ENCODE measurements at places on chromosomes 7 and 10. TPM values are rescaled to one million over a fixed set of nuclear protein-coding genes. Genes with fewer than 3 reads are reported as not detected.
A peak's percentile ranks its signal among the peaks of the same experiment; 100 is the strongest.

DNA sequence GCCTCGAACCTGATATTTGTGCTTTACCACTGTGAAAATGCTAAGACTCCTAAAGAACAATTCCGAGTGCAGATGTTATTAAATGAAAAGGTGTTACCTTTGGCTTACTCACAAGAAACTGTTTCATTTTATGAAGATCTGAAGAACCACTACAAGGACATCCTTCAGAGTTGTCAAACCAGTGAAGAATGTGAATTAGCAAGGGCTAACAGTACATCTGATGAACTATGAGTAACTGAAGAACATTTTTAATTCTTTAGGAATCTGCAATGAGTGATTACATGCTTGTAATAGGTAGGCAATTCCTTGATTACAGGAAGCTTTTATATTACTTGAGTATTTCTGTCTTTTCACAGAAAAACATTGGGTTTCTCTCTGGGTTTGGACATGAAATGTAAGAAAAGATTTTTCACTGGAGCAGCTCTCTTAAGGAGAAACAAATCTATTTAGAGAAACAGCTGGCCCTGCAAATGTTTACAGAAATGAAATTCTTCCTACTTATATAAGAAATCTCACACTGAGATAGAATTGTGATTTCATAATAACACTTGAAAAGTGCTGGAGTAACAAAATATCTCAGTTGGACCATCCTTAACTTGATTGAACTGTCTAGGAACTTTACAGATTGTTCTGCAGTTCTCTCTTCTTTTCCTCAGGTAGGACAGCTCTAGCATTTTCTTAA lies 47.7 kb downstream of the MINPP1 start:
- DNase-seq, result no peak

DNA sequence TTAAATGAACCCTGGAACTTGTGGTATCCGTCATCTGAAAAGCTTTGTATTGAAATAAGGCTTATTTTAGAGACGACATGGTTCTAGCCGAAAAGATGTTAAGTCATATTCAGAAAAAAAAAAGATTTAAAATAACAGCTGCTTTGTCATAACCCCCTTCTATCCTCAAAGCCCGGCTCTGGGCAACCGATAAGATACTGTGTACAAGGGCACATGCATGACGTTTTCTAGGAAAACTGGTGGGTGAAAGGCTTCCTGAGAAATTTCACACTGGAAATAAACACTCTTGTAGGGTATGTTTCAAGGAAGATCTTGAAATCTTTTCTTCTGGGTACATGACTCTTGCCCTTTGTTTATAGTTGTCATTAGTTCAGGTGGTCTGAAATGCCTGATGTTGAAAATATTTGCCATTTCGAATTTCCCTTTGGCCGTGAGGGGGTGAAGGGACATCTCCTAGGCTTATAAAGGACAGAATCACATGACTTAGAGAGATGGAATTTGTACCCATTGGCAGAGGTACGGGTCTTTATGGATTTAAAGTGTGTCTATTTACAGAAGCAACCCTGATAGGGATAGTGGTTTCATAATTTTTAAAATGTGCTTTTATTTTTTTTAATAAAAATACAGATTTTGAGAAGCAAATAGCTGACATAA lies 232.5 kb downstream of the PTEN start:
- DNase-seq, result no peak

GRCh38 chr10:110423650-110424049 lies 74.1 kb upstream of the DUSP5 start:
- no peak for DNase-seq

- DNase-seq, result no peak
Measured at GRCh38 chr10:58467931-58468635, 44.6 kb upstream of the BICC1 start.

DNA sequence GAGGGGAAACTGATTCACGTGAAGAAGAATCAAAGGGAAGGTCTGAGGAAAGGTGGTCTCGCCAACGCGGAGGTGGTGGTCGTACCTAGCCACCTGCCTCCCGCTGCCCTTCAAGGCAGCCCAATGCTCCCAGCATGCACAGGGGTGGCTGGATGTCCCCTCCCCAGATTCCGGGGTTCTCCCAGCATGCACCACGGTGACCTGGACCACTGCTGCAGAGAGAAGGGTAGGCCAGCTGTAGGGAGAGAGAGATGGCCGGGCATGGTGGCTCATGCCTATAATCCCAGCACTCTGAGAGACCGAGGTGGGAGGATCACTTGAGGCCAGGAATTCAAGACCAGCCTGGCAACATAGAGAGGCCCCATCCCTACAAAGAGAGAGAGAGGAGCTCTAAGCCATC lies 32.4 kb upstream of the PPP2R2D start:
- no peak for DNase-seq

- no peak for DNase-seq
Measured at GRCh38 chr7:155189590-155189989, 108.1 kb upstream of the INSIG1 start.

- peak; percentile 90 for DNase-seq
Measured at GRCh38 chr10:69914398-69915214, 112.9 kb downstream of the COL13A1 start.

GRCh38 chr10:77071001-77071511 lies 566.6 kb downstream of the KCNMA1 start:
- no peak for DNase-seq

DNA sequence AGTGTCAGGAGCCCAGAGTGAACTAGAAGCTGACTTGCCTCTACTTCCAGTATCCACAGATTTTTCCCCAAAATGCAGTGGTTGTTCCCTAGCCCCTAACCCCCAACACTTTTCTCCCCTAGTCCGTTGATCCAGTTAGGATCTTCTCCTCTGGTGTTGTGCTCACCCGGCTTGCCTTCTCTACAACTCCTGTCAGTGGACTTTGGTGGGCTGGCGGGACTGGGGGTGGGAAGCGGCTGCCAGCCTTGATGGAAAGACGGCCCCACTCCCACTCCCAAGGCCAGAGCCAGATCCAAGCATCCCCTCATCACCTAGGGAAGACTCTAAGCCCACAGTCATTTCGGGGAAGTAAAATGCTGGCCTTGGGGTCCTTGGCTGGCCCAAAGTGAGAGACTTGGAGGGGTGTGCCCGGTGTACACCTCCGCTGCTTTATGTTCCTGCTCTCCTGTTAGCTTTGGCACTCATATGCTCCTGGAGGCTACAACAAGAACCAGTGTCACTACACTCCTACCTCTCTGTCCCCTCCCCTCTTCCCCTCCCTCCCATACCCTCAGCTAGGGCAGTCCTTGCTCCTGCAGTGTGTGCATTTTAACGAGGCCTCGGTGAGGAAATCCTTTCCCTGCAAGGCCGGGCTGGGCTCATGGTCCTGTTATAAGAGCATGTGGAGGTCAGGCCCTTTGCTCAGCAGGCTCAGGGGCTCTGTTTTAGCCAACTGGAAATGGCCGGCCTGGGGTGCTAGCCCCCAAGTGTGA lies 930 bp upstream of the HOXA10 start:
- no peak for DNase-seq

- DNase-seq, result no peak
Measured at GRCh38 chr10:3136763-3137611, 35.6 kb downstream of the PITRM1 start.

DNA sequence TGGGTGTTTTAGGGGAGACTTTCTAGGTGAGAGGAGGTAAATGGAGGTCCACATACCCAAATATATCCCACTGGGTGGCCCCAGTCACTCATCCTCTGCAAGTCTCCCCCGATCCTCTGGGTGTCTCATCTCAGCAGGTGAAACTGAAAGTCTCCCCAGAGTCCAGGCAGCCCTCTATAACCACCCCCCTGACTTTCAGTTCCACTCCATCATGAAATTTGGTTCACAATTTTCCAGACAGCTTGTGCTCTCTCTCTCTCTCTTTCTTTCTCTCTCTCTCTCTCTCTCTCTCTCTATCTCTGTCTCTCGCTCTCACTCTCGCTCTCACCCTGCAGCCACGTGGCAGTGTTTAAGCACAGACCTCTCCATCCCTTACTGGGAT lies 56.7 kb upstream of the ELN start:
- DNase-seq, result no peak

DNA sequence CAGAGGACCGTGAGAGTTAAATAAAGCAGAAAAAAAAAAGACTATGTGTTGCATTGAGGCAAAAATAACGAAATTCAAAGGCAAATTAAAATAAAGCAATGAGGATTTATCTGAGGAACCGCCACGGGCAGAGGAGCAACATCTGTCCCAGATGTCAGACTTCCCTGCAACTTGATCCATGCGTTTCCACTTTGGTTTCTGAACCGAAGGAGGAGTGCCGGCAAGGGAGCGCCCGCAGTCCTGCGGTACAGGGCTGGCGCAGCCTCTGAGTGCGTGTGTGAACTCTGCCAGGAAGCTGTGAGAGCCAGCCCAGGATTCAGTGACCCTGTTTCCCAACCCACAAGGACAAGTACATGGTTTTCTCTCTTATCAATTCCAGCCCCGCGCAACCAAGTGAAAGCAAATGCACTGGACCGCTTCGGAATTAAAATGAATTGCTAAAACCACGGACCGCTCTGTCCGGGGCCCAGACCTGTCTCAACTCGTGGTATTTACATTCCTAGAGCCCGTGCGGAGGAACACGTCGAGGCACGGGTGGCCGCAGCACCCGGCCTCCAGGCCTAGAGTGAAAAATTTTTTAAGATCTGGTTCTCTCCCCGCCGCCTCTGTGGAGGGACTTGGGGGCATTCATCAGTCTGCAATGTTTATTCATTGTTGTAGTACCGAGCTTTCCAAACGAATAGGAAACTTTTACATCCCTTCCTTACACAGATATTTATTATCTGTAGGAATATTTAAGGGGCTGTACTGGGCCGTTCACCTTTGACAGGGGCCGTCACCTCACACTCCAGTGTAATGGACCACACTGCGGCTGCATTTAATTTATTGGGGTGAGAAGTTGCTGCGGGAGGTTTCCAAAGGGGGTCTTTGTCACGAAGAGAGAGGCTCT lies 291.5 kb upstream of the NFE2L3 start:
- DNase-seq, result no peak

CNNM1 gene
- total RNA-seq, result 6.3 TPM

NIPSNAP2 gene
- 47.9 TPM for total RNA-seq

DLX6 gene
- total RNA-seq, result not detected
